ENCODE measurements at places on chromosomes 12 and 14.

DNA sequence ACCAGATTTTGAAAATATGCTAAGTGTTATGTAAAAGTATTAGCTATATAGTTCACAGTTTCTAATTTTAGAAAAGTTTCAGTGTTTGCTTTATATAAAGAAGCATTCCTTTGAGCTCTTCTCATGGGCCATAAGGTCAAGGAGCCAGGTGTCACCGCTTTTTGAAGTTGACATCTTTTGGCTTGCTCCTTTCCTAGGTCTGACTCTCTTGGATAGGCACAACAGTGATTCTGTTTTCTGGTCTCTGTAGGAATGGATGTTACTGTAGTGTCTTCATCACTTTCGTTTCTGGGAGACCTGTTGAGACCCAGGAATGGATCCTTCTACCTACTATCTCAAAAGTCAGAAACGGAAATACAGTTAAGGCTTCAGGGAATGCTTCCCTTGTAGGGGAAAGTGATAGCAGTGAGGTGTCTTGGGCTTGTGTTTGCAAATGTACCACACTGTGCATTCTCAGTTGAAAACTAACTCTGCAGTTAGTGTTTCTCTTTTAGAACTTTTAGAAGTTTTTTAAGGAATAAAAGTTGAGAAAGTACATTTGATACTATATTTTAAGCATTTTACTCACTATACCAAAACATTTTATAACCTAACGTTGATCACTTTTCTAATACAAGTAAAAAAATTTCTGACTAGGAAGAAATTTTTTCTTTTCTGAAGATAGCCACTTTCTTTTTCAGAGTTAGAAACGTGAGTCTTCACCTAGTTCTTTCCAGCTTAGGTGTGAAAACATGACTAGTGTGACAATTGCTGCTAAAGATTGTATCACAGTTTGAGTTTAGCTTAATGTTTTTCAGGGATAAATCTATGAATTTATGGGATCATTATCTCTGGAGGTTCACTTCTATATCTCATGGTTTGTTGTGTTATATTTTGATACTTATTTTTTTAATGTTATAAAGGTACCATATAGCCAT, 20.8 kb downstream of the VRK1 start:
- DNase-seq: no peak

GRCh38 chr12:57066245-57066644, 12.3 kb downstream of the NEMP1 start:
- DNase-seq: no peak

- DNase-seq: no peak
These were observed 11.3 kb downstream of the FGF6 start for GRCh38 chr12:4434301-4434700.

DNA sequence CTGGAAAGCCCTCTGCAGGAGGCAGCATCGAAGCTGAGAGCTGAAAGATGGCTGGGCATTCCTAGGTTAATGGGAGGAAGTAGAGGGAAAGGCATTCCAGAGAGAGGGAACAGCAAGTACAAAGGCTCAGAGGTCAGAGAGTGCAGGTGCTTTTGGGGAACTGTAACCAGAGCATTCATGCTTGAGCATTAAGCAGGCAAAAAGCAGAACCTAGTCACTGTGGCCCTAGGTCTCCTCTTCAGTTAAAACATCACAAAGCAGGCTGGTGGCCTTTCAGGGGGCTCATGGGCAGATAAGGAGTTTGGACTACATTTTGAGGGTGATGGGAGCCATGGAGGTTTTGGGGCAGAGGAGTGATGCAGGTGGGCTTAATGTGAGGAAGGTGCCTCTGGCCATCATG, 169.2 kb upstream of the MYL2 start:
- DNase-seq: no peak

DNA sequence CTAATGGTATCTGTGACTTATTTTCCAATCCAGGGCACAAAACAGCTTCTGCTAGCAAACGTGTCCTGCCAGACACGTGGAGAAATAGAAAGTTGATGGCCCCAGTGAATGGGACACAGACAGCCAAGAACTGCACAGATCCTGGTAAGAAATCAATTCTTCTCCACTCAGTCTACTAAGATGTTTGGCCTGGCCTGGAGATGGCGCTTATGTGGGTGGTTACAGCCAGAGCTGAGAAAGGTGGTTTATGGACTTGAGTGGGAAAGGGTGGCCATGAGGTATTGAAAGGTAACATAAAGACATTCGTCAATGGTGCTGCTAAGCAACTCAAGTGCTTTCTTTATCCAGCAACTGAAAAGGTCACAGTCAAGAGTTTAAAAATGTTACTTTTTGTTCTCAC, 2.9 kb downstream of the SLC24A4 start:
- no peak for DNase-seq

- DNase-seq: peak; percentile 62
These were observed 17.7 kb downstream of the SLC25A29 start for GRCh38 chr14:100288382-100289185.

- peak; percentile 92 for DNase-seq
These were observed 102.5 kb downstream of the LGMN start for GRCh38 chr14:92645841-92646478.

DNA sequence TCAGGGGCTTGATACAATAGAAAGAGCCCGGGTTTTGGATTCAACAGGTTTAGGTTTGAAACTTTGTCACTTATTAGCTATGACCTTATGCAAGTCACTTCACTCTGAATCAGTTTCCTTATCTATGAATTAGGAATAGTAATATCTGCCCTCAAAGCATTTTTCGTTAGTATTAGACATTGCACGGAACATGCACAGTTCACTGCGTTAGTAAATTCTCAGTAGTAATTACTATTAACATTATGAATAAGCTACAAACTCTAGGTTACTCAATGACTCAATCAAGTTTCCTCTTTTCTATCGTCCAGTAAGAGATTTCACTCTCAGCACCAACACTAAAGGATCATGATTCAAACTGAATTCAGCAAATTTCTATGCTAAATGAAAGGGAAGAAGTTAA, 150.3 kb downstream of the CEP83 start:
- DNase-seq: no peak

GRCh38 chr12:68824131-68824530, 16.2 kb downstream of the MDM2 start:
- no peak for DNase-seq

DNA sequence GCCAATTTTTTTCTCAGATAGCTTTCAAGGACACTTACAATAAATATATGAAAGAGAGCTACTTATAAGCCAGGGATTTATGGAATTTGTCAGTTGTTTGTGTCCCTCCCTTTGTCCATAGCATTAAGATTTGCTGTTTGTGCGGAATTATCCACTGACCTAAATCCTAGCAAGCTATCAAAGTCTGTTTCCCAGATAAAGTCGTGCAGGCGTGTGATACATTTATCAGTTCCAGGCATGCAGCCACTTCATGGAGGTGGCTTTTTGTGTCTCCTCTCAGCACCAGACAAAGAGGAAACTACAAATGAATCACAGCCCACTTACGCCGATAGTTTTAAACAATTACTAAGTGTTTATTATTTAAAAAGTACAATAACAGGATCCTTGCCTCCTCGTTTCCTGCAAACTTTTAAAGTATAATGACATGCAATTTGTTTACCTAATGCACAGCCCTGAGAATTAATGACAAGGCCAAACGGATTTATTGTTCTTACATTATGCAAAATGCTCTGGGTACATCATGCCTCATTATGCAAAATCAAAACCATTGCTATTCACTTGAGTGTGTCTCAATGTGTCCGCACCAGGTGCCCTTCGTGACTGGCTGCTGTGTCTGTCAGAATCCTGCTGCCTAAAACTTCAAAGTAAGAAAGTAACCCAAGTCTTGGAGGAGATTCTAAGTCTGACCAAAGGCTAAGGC, 423.2 kb downstream of the GLT1D1 start:
- no peak for DNase-seq

GRCh38 chr14:105479431-105480158, 5.0 kb downstream of the CRIP2 start:
- DNase-seq: no peak

- DNase-seq: no peak
These were observed 135.9 kb downstream of the SLC15A4 start for GRCh38 chr12:128687851-128688250.

DNA sequence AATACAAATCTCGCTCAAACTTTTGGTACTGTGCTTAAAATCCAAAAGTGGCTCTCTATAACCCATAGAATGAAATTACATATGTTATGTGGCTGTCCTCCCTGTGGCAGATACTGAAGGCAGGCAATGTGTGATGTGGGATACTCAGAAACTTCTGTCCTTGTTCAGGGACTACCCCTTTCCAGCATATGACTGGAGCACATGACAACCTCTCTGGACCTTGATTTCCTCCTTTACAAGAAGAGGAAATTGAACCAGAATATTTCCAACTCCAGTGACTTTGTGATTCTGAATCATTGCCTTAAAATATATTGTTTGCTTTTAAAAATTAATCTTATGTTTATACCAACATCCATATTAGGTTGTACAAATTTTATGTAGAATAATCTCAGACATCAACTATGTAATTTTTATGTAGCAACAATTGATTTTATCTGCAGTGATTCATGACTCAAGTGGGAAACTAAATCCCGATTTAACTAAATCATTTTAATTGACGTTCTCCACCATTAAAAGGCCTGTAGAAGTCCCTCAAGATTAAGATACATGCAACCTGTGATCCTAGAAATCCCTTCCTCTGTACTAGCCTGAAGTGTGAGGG, 162.4 kb downstream of the AKAP6 start:
- DNase-seq: no peak

GRCh38 chr12:111174251-111174960, 194.5 kb downstream of the PHETA1 start:
- DNase-seq: no peak

DNA sequence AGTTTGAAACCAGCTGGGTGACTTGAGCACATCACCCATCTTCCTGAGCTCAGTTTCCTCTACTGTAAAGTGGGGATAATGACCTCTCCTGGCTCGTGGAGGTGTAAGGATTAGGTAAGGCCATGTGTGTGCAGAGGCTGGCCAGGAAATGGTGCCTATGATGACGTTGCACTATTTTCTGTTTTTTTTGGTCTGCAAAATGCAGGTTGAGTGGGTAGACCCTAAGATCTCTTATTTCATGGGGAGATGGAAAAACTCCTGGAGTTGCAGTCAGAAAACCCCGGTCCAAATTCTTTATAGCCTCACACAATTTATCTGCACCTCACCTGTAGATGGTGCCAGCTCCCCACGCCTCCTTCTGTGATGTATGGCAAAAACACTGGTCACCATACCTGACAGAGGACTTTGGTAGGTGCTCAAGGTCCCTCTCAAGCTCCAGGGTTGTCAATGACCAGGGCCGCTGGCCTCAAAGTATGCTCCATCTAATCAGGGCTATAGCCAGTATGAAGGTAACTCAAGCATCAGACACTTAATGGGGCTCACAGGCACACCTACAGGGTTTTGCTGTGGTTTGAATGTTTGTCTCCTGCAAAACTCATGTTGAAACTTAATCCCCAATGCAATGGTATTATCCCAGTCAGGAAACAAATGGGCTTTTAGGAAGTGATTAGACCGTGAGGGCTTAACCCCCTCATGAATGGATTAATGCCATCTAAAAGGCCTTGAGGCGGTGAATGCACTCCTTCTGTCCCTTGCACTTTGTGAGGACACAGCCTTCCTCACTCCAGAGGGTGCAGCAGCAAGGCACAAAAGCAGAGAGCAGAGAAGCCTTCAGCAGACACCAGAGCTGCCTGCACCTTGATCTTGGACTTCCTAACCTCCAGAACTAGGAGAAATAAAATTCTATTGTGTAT, 17.6 kb downstream of the C14orf132 start:
- no peak for DNase-seq

DNA sequence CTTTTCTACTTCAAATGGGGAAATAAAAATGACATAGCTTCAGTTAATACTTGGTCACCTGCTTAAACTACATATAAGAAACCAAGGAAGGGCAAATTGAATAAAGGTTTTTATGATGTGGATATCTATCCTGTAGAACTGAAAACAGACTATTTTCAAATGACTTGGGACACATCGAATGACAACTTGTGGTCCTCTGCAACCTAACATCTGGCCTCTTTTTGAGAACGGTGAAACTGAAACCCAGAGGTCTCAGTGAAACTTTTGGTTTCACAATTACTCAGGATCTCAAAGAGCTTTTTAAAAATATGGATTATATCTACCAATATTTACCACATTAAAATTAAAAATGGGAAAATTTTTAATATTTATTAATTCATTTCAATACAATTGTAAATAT, 65.2 kb downstream of the PPP2R5E start:
- no peak for DNase-seq

- DNase-seq: no peak
These were observed 868.6 kb downstream of the LRFN5 start for GRCh38 chr14:42475289-42475688.

- DNase-seq: peak; percentile 2
These were observed 289.2 kb downstream of the ADGRD1 start for GRCh38 chr12:131242741-131243496.

GRCh38 chr12:46258129-46258528, 10.7 kb downstream of the SLC38A1 start:
- no peak for DNase-seq

GRCh38 chr14:101243587-101244338, 317.5 kb upstream of the DIO3 start:
- no peak for DNase-seq

DNA sequence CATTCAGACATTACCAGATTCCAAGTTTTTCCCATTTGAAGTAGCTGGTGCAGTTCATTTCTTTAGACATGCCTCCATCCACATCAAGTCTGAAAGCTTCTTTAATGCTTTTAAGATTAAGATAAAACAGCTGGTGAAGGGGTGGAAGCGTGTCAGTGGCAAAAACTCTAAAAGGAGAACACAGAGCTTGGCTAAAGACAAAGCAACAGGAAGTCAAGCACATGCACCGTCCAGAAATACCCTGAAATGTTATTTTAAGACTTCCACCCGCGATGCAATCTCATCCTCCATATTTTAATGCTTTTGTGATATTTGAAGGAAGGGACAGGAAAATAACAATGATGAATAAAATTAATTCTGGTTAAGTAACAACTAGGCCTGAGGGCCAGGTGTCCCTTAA, 31.8 kb downstream of the PPM1H start:
- DNase-seq: no peak

DNA sequence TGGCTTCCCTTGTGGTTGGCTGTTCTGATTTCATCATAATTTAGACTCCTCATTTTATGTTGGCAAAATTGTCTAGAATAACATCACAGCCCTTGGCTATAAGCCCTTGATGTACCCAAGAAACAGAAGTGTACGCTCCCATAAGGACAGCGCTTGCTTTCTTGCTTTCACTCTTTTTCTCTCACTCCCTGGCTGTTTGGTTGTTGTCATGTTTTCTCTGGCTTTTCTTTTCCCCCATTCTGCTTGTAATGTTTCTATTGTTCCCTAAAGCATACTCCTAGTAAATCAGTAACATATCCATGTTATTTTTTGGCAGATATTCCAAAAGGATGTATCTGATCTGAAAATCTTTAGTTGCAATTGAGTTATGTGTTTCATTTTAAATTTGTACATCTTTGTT, 530.5 kb downstream of the NOVA1 start:
- no peak for DNase-seq

- DNase-seq: no peak
These were observed 114.5 kb downstream of the CMAS start for GRCh38 chr12:22160396-22161003.

DNA sequence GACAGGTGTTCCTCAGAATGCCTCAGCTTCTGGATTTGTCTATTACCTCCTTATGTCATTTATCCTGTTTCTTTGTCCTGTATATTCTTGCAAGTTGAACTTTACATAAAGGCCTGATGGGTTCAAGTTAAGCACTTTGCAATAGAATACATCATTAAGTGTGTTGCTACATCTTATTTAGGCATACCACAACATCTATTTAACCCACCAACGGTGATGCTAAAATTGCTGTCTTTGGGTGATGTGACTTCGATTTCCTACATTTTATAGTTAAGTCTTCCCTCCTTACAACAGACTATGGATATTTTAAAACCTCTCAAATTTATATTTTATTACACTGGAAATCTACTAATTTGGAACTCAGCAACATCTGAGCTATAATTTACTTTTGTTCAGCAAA, 171.0 kb downstream of the KICS2 start:
- no peak for DNase-seq
